ENCODE measurements at places on chromosomes 11 and 22. TPM values are rescaled to one million over a fixed set of nuclear protein-coding genes. Genes with fewer than 3 reads are reported as not detected.

AGBL2 gene
- total RNA-seq = 2.6 TPM

ART5 gene
- total RNA-seq = 0.52 TPM

NUDT22 gene
- total RNA-seq = 17.2 TPM

SCARF2 gene
- total RNA-seq = 7.8 TPM

KRTAP5-2 gene
- total RNA-seq = not detected

TYR gene
- not detected for total RNA-seq

ANKK1 gene
- total RNA-seq = not detected

JHY gene
- 1.6 TPM for total RNA-seq

HTATIP2 gene
- 5.7 TPM for total RNA-seq

PGA5 gene
- not detected for total RNA-seq

SEC14L2 gene
- 2.1 TPM for total RNA-seq

DLAT gene
- 37.6 TPM for total RNA-seq

Measured in skeletal muscle tissue (tissue), 5 donors.